ENCODE measurements at places on chromosomes 7 and 10.
A peak's percentile ranks its signal among the peaks of the same experiment; 100 is the strongest.

- DNase-seq, result no peak
These were observed 11.5 kb upstream of the GATA3 start for GRCh38 chr10:8042721-8043568.

- DNase-seq, result no peak
These were observed 443.5 kb downstream of the NRG3 start for GRCh38 chr10:82318534-82318933.

DNA sequence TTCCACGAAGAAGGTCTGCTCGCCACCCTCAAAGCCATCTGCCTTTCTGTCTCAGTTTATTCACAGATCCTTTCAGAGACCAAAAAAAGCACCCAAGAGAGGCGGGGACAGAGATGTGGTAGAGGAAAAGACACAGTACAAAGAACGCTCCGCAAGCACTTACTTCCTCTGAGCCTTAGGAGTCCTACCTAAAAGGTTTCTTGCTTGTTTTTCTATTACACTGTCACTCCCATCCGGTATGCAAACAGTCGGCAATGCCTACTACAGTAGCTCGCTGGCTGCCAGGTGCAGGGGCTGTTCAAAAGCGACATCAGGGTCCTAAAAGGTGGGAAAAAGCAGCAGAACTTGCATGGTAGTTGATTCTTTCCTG is 816 bp downstream of the TECPR1 start:
- DNase-seq, result peak; percentile 50

DNA sequence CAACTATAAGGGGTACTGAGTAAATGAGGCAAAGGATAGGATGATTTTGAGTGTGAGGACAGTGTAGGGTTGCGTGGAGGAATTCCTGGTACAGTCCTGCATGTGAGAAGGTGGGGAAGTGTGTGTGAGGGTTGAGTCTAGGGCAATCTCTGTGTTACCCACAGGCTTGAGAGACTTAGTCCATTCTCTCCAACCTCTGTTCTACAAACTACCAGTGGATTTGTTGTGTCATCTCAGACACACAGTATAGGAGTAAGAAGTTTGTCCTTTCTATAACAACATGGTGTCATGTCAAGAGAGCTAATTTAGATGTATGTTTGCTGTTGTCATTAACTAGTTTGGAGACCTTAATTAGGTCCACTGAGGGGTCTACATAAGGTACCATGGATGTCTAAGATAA is 12.5 kb downstream of the PURB start:
- no peak for DNase-seq

DNA sequence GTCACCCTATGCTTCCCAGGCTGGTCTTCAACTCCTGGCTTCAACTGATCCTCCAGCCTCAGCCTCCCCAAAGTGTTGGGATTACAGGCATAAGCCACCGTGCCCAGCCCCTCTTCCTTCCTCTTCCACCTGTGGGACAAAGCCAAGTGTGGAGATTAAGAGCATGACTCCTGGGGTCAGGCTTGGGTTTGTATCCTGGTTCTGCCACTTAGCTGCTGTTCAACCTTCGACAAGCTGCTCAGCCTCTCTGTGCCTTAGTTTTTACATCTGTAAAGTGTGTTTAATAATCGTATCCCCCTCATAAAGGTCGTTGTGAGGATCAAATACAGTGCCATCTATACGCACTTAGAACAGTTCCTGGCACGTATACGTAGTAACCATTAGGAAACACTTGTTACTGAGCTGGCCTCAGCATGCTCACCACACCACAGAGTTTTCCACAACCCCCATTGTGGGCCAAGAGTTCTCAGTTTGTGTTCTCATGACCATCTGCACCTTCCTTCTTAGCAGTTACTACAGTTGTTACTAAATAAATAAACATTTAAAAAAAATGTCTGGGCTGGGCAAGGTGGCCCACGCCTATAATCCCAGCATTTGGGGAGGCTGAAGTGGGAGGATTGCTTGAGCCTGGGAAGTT is 140.5 kb upstream of the BTBD16 start:
- DNase-seq, result no peak

GRCh38 chr7:28700790-28701203 is 257.3 kb downstream of the TRIL start:
- no peak for DNase-seq

DNA sequence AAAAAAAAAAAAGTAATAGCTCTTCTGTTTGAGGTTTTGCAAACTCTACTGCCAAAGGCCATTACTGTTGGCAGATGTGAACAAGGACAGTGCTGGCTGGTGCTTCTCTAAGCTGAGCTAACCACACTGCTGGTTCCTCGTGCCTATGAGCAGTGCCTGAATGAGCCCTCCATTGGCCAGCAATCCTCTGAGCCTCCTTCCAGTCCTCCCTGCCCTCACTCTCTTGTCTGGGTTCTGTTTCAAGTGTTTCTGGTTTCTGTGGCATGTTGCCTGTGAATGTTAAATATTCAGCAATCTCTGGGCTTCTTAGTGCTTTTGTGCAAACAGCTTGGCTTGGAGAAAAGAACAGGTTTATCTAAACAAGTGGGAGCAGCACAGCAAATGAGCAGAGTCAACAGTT is 161.3 kb upstream of the AUTS2 start:
- no peak for DNase-seq

- no peak for DNase-seq
These were observed 20.8 kb upstream of the HYAL4 start for GRCh38 chr7:123823898-123824753.

DNA sequence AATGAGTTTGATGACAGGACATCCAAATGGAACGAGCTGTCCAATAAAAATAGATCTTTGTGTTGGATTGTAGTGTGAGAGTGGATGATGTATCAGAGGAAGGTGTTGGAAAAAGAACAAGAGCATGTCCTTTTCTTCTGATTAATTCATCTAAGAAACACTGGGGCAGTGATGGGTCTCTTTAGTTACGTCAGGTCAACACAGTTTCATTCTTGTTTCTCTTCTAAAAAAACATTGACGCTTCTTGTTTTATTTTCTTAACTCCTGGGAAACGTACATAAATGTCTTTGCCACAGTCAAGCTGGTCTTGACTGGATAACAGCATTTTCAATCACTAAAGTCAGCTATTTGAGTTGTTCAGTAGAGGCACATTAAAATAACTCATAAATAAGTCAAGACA is 67.0 kb downstream of the PPP1R9A start:
- DNase-seq, result no peak

DNA sequence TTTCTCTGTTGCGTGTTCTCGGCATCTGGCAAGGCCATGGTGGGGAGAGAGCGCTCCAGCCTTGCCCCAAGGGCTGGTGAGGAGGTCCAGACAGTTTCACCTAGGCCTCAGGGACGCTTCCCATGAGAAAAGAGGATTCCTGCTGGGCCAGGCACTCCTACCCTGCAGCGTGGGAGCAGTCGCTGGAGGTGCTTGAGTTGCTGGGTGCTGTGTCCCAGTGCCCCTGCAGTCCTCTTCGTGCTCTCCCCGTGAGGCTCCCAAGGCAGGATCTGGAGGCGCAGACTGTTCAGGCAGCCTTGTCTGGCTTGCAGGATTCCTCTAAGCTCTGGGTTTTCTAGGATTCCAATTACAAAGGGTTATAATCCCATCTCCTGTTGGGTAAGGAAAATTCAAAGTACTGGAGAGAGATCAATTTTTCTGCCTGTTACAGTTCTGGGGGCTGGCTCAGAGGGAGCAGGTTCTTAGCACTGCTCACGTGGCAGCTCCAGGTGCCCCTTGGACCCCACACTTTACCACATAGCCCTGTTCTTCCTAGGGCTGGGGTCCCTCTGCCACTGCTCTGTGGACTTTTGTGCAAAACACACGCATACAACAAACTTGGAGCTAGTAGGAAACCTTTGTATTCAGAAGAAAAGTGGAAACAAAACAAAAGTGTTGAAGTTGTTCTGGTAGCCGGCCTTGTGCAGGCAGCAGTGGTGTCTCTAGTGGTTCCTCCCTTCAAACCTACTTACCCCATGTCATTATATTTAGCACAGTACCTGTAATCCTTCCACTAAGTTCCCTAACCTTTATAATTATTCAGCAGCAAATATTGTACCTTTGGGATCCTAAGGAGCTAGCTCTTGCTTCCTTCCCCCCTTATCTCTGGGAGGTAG is 60.5 kb downstream of the CCNY start:
- no peak for DNase-seq

GRCh38 chr10:59906417-59907202 is at the start of gene CCDC6:
CCDC6 (minus strand) TSS chr10:59906556; CDS start chr10:59906424, 132 bp downstream.
- peak; percentile 92 for DNase-seq

DNA sequence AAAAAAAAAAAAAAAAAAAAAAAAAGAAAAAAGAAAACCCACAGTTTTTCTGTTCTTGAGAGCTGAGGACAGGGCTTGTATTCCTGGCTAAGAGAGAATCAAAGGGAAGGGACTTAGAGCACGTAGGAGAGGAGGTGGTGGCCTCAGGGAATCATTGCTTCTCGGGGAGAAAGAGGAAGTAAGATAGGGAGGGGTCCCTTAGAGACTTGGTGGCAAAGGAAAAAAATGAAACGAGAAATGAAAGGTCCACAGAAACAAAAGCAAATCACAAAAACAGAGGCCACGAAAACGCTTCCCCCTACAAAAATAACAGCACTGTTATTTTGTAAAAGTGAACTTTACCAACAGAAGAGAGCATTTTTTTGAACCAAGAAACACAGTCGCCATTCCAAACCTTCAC is 323.1 kb upstream of the GALNT17 start:
- no peak for DNase-seq

GRCh38 chr7:101140339-101140699 is 13.4 kb downstream of the SERPINE1 start:
- DNase-seq, result no peak

DNA sequence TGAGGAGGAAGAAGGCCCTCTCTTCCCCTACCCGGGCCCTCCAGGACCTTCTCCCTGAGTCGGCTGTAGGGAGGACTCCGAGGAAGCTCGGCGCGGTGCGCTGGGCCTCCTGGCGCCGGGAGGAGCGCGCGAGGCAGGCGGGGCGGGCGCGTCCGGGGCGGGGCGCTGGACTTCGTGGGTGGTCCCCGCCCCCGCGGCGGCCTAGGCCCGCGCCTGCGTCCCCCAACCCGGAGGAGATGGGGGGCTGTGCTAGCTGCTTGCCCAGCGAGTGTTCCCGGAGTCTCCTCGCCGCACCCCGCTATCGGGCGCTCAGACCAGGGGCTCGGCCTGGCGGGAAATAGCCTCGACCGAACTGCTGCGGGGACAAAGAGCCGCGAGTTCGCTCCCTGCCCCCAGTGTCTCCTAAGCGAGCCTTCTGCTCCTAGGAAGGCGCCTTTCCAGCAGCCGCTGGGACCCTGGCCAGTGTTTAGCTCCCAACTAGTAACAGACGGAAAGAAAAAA is 19.2 kb upstream of the SMO start:
- DNase-seq, result no peak

DNA sequence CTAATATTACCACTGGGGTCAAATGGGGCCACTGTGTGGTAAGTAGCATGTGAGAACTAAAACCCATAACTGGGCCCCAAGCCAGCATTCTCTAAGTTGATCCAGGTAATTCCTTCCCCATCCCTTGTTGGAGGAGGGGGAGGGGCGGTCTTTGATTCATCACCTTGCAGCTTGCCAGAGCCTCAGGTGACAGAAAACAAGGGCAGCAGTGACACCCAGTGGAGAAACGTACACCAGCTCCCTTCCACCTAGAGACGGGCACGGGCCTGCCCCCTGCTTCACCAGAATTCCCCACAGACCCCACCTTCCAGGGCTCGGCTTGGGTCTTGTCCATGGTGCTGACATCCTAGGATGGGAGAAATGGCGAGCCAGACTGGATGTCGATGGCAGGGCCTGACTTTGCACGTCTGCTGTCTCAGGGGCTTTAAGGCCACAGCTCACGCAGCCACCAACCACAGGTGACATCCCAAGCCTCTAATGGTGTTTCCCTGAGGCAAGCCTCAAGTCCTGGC is 102.0 kb downstream of the STRA8 start:
- no peak for DNase-seq

DNA sequence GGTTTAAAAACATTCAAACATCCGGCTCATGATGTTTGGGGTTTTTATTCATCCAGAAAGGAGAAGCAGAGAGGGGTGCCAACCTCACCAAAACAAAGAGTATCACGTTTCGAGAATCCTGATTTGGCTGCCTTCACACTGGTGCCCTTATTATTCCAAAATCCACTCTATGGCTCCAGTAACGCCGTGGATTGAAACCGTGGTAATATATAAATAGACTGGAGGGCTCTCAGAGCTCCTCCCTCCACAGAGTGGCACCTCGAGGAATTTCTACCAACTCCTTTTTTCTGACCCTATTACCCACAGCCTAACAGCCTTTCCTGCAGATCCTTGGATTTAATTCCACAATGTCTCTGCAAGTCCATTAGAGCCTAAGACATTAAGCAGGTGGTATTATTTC is 353.6 kb downstream of the CRPPA start:
- no peak for DNase-seq

- no peak for DNase-seq
These were observed 467.9 kb upstream of the PODXL start for GRCh38 chr7:132024290-132024689.

DNA sequence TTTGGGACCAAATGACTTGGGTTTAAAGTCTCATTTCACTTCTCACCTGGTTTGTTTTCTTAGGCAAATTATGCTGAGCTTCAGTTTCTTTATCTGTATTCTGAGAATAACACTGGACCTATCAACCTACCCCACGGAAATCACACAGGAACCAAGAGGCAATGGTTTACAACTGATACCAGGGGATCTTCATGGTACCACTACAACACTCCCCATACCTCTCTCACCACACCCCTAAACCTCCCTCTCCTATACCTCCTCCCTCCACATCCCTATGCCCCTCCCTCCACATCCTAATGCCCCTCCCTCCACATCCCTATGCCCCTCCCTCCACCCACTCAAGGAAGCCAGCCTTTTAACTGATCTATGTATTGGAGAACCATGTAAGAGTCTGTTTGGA is 9.9 kb downstream of the FAM204A start:
- no peak for DNase-seq

- DNase-seq, result no peak
These were observed 4.3 kb upstream of the IL6 start for GRCh38 chr7:22722536-22723180.

- DNase-seq, result no peak
These were observed 55.7 kb downstream of the TPK1 start for GRCh38 chr7:144780071-144780608.

DNA sequence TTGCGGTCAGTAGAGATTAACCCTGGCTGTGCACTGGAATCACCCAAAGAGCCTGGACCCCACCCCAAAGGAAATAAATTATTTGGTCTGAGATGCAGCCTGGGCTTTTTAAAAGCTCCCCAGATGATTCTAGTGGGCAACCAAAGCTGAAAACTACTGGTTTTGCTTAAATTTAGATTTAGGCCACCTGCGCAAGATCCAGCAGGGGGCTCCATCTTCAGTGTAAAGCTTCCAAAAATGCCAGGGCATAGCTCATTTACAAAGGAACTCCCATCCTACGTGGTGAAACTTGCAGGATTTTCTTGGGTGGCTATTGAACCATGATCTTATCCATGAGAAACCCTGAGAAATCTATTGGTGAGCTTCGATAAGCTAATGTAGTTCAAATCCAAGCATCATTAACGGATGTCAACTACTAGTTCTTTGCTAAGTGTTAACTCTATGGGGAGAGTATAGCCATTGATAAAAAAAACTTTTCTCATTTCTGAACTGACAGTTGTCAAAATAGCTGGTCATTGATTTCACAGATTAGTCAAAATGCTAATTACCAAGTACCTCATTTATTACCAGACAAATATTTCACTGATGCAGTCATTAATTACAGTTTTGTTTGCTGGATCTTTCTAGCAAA is 315.3 kb downstream of the LHFPL3 start:
- no peak for DNase-seq

Data from CD4-positive, alpha-beta T cell treated with Interleukin-4 for 1 hour (primary cell).